ENCODE measurements at places on chromosomes 4 and X.

GRCh38 chr4:93475730-93476129, 352.8 kb upstream of the ATOH1 start:
- no peak for DNase-seq

- no peak for DNase-seq
Observed at GRCh38 chr4:8330821-8331574, 61.4 kb downstream of the HTRA3 start.

GRCh38 chrX:70452143-70452733, 7.6 kb downstream of the DLG3 start:
- DNase-seq = peak; percentile 72

- DNase-seq = no peak
Observed at GRCh38 chr4:186936496-186937375, 213.1 kb upstream of the FAT1 start.

DNA sequence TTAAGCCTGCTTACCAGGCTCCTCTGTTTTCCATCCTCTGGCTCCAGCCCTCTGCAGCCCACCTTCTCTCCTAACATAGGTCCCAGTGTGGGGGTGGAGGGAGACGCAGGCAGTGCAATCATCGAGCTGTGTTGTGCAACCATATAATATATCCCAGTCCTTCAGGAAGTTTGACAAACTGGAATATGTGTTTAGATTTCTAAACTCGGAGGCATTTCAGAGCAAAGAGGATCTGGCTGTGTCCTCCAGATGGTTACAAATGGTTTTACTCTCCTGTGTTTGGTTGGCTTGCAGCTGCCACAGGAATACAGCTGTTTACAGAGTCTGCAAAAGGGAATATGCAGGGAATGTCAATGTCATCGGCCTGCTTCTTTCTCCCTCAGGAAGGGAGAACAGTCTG, 195.3 kb upstream of the LNX1 start:
- DNase-seq = no peak

DNA sequence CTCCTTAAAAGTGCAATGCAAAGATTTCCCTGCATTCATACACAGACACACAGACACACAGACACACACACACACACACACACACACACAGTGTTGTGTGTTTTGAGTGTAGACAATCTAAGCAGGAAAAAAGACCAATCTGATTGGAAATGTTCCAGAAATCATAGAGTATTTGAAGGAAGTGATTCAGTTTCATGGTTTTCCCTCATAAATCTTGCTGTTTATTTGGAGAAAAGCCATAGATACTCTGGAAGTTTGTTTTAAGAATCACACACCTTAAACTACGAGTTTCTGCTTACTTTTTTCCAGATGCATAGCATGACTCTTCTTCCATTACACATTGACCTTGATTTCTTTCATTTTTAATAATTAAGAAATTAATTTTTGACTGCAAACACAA, 298.5 kb upstream of the BMP3 start:
- DNase-seq = no peak

GRCh38 chr4:173174594-173175012, 6.0 kb downstream of the GALNT7 start:
- no peak for DNase-seq

- DNase-seq = no peak
Observed at GRCh38 chrX:84123585-84123984, 64.4 kb downstream of the RPS6KA6 start.

- no peak for DNase-seq
Observed at GRCh38 chrX:6325437-6325836, 96.8 kb upstream of the NLGN4X start.

DNA sequence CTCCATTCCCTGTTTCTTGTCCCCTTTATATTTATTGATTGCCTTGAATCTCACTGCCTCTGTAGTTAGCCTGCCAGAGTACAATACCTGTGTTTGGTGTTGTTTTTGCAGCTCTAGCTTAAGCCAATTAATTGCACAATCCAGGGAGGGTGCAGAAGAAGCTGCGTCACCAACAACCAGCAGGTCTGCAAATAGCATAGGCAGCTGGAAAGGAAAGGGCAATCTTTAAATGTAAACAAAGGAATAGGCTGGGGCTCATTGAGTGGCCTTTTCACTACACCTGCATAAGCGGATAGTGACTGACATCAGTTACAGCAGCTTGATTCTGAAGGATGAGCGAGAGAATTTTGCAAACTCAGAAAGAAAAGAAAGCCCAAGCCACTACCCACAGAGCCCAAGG, 106.8 kb upstream of the RAI2 start:
- no peak for DNase-seq

DNA sequence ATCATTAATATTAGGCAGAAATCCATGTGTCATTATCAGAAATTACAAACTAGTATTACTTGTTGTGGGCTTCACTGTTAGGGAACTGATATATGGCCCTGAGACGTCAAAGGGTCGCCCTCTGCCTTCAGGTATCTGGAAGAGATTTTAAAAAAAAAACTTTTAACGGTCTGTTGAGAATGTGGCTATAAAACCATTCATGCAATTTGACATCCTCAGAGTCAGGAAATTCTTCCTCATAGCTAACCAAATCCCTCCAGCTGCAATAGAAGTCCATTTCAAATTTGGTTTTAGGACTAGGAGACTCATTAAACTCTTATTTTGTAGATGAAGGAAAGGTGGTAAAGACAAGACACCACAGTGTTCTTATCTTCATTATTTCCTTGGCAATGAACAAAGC, 194.2 kb upstream of the NOCT start:
- no peak for DNase-seq

DNA sequence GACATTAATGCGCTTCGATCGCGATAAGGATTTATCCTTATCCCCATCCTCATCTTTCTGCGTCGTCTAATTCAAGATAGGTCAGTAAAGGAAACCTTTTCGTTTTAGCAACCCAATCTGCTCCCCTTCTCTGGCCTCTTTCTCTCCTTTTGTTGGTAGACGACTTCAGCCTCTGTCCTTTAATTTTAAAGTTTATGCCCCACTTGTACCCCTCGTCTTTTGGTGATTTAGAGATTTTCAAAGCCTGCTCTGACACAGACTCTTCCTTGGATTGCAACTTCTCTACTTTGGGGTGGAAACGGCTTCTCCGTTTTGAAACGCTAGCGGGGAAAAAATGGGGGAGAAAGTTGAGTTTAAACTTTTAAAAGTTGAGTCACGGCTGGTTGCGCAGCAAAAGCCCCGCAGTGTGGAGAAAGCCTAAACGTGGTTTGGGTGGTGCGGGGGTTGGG, 528 bp upstream of the FGF2 start:
- DNase-seq = no peak

GRCh38 chr4:189499696-189500095, 441.0 kb upstream of the FRG1 start:
- no peak for DNase-seq

DNA sequence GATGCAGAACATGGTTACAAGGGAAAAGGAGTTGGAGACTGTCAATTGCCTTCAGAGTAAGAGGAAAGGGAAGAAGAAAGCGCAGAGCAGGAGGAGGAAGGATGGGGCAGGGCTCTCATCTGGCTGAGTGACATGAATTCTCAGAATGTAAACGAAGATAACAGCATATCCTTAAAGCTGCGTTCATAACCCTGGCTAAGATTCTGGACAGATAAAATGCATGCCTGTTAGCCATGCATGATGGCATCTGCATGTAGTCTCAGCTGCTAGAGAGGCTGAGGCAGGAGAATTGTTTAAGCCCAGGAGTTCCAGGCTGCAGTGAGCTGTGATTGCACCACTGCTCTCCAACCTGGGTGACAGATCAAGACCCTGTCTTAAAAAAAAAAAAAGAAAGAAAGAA, 493.5 kb upstream of the PRKX start:
- DNase-seq = no peak

GRCh38 chr4:98385831-98386230, 124.6 kb downstream of the RAP1GDS1 start:
- DNase-seq = no peak

DNA sequence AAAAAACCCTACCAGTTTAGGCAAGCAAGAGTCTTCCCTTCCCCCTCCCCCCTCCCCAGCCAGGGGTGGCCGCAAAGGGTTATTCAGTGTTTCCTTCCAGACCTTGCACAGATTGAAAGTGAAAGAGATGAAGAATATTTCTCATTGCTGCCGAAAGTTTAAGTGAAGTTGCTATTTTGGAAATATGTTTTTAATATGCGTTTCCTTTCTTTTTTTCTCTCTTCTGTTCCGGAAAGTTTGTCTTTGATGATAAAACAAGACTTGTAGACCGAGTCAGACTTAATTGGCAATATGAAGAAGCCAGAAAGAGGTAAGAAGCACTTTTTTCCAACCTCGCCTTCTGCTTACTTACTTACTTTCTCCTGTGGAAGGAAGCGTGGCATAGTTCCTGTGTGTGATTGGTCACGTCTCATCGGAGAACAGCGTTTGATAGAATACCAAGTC, 58.5 kb upstream of the CLCN4 start:
- peak; percentile 66 for DNase-seq

GRCh38 chr4:21952549-21952948, 4.0 kb upstream of the KCNIP4 start:
- DNase-seq = no peak

GRCh38 chr4:175514174-175514573, 297.9 kb downstream of the GPM6A start:
- DNase-seq = no peak

DNA sequence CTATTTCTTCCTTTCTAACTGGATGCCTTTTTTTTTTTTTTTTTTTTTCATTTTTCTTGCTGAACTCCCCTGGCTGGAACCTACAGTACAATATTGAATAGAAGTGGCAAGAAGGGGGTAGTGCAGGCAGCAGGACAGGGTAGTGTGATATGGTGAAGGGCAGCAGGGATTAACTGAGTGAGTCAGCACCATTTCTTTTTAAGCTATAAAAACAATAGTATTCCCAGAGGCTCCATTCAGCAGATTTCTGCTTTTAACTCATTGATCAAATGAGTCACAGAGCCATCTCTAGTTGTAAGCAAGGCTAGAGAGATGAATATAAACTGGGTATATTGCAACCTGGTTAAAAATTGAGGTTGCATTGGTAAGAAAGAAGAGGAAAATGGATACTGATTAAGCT, 53.6 kb upstream of the SETD7 start:
- no peak for DNase-seq

DNA sequence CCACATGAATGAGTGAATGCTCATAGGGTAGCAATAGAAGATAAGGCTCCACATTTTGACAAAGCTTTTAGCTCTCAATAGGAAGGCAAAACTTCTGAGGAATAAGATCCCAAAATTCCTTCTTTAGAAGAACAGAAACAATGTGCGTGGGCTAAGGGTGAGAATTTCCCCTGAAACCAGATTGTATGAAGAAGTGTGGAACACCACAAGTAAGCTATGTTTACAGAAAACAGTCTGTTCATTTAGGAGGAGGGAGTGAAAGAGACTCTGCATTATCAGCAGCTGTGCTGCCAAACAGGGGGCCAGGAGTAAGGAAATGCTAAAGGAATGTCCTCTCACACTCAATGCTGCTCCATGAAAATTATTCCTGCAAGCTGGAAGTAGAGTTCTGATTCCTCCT, 851.6 kb downstream of the CENPC start:
- no peak for DNase-seq

DNA sequence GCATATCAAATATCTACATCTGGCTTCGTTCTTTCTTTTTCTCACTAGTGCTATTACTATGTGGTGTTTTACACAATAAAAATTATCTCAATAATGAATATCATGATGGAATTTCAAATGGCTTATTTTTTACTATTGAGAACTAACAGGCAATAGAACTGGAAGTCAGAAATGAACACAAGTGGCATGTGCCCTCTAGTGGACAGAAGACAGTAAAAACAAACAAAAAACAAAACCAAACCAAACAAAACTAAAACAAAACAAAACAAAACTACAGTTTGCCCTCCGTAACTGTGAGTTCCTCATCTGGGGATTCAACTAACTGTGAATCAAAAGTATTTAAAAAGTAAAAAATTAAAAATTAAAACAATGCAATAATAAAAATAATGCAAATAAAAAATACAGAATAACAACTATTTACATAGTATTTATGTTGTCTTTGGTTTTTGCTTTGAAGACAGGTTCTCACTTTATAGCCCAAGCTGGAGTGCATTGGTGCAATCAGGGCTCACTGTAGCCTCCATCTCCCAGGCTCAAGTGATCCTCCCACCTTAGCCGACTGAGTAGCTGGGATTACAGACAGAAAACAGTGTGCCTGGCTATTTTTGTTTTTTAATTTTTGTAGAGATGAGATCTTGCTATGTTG, 195.6 kb upstream of the TACR3 start:
- DNase-seq = peak; percentile 35

- DNase-seq = no peak
Observed at GRCh38 chr4:67885762-67886161, 2.0 kb upstream of the TMPRSS11D start.

DNA sequence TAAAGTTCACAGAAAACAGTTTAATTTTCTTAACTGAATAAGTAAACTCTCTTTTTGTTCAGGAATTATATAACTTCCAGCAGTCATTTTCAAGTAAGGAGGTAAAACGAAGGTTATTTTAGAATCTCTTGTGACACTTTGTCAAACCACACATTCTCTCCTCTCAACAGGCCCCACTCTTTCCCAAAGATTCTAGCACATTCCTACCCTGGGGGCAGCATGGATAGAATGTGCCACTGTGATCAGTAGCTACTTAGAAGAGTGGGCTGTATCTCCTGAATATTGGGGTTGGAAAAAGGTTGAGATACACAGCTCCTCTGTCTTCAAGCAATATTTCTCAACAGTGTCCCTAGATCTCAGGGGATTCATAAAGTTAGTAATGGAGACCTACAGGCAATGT, 157.6 kb downstream of the EMCN start:
- DNase-seq = no peak

DNA sequence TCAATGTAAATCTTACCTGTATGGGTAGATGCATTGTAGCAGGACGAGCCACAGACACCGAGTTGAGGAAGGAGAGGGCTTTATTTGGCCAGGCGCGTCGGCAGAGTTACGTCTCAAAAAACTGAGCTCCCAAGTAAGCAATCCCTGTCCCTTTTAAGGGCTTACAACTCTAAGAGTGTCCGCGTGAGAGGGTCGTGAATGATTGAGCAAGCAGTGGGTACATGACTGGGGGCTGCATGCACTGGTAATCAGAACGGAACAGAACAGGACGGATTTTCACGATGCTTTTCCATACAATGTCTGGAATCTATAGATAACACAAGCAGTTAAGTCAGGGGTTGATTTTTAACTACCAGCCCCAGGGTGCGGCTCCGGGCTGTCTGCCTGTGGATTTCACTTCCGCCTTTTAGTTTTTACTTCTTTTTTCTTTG, 524.9 kb upstream of the HTR2C start:
- no peak for DNase-seq

GRCh38 chrX:139851730-139852129, 81.1 kb downstream of the ATP11C start:
- DNase-seq = no peak

GRCh38 chr4:17646693-17647092, 32.3 kb downstream of the MED28 start:
- no peak for DNase-seq

- DNase-seq = no peak
Observed at GRCh38 chr4:72886602-72887001, 182.9 kb downstream of the COX18 start.

DNA sequence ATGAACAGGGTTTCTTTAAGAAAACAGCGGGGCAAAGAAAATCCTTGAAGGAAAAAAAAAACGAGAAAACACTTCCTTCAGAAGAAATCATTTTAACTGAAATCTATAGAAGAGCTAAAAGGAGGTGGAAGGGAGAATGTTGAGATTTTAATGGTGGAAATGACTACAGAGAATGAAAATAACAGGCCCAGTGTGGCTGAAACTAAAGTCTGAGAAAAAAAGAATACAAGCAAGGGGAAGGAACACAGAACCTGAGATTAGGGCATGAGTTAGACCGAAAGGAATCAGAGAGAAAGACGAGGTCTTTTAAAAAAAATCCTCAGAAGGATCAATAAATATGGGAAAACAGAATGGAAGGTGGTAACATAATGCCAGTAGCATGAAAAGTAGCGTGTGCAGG, 1230.0 kb upstream of the TENM3 start:
- DNase-seq = no peak

- peak; percentile 28 for DNase-seq
Observed at GRCh38 chrX:19964017-19964710, 26.7 kb downstream of the BCLAF3 start.
